Stimulated activated CD4-positive, alpha-beta T cell treated with anti-CD3 and anti-CD28 coated beads, Interleukin-1b, Interleukin-23, amount 100 ng/mL, for 24 hours (primary cell): ENCODE measurements at places on chromosomes 2 and 18.

DNA sequence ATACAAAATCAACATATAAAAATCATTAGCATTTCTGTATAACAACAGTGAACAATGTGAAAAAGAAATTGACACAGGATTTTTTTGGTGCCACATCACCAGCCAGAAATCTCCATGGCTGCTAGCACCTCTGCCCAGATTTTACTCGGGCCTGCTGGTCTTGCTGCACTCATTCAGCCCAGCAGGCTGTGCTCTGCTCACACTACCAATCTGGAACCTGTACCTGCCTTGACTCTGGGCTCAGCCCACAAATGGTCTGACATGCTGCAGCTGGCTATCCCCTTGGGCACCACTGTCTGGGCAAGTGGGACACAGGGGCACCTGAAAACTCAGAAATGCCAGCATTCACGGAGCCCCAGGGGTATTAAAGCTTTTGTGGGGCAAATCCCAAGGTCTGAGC lies 392.5 kb upstream of the NRXN1 start:
- DNase-seq: no peak

DNA sequence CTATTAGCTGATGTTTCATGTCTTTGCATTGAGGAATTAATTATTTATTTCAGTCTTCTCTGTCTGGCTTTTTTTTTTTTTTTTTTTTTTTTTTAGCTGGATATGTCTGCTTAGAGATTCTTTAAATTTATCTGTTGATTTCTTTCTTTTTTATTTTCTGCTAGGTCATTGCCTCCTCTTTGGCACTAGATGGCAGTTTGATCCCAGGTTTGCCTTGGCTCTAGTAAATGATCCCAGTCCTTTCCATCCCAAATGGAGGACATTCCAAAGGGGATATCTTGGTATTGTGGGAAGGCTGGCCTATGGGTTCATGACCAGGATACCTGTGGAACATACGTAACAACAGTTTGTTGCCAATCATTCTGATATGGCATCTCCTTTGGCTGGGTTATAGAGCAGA lies 339.5 kb upstream of the GCFC2 start:
- DNase-seq: no peak

DNA sequence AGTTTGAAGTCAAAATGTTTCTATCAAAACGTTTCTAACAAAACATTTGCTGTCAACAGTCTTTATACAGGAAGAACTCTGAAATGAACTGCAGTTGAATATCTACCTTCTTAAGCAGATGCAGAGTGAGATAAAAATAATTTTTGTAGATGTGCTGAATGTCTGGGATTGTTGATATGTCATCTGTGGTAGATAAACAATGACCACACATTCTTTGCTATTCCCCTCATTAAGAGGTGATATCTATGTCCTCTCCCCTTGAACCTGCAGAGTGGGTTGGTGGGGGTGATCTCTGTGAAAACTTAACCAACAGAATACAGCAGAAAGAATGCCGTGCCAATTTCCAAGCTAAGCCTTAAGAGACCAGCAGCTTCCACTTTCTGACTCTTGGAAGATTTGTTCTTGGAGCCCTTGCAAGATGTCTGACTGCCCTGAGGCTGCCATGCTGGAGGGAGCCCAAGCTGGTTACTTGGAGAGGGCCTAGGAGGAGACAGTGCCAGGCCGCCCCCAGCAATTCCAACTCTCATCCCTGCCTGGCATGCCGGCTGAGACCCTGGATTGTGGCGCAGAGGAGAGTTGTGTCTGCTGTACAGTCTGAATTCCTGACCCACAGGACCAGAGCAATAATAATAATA lies 80.8 kb downstream of the COLEC12 start:
- DNase-seq: no peak

DNA sequence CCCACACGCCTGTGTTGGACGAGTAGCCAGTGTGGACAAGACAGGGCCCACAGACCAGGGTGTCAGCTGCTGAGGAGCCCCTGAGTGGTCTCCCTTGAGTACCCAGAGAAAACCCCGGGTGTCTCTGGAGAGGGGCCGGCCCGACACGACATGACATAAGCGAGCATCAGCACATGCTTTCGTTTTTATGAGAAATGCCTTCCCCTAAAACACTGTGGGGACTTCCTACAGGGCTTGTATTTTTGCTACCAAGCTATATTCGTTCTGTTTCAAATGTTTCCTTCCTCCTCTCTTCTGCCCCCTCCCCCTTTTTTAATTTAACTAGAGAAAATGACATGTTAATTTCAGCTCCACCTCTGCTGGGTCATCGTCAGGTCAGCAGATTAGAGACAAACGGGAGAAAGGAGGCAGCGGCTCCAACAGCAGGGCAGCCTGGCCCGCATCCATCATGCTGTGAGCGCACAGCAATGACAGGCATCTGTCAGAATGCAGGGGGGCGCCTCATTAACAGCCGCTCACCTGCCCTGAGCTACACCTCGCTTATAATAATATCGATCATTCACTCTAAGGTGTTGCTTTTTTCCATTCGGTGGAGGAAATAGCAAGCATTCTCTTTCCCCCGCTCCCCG lies 286.2 kb downstream of the ZNF516 start:
- no peak for DNase-seq

DNA sequence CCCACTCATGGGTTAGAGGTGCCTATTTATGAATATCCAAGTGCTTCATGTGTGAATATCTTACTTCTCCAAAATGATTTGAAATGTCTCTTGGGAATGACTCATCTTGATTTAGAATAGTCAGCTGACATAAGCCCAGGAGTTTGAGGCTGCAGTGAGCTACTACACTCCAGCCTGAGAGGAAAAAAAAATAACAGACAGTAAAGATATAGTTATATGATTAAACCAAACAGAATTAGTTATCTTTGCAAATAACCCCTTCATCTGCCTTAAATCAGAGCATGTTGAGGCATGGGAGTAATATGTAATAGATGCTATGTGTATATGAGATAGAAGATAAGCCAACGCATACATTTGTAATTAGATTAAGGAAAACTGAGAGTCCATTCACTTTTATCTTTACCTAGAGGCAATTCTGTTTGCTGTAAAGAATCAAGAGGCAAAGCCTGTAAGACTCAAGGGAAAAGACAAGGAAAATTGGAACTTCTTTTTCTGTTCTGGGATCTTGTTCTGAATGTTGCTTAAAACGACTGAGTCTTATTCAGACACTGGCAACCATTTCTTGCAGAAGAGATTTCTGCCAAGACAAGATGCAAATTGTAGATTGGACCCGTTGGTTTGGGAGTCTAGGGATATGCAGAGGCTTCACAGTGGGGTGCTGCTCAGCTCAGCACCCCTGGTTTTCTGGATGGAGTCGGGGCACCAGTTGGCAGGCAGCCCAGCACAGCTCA lies 104.4 kb downstream of the LIPG start:
- no peak for DNase-seq

DNA sequence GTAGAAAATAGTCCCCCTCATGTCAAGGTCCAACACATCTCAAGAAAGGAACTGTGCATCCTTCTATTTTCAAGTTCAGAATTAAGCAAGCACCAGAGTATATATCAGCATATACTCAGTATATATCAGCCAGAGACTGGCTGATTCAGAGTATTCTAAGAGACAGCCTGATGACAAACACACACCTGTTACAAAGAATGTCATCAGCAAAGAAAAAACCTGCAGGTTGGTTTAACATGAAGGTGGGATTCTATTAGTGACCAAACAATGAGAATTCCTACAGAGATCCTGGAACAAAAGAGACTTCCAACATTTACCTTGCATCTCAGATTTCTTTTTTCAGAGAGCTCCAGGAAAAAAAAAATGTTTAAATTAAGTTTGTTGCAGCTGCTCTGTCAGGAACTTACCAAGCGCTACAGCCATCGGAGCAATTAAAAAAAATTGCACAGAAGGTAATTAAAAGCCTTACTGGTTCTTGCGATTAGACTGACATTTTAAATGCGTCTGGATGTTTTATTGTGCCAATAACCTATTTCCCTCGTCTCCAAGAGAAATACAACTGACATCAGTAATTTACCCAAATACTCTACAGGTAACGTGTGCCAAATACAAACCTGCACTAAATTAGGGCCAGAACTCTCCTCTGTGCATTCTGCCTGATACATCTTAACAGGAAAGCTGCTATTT lies 218.1 kb downstream of the HNMT start:
- no peak for DNase-seq

DNA sequence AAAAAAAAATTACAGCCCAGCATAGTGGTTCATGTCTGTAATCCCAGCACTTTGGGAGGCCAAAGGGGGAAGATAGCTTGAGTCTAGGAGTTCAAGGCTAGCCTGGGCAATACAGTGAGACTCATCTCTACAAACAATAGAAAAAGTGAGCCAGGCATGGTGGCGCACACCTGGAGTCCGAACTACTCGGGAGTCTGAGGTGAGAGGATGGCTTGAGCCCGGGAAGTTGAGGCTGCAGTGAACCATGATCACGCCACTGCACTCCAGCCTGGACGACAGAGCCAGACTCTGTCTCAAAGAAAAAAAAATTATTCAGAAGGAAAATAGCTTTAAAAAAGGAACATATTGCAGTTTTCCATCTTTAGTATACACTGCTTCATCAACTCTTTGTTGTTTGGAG lies 47.8 kb downstream of the CYP27C1 start:
- DNase-seq: no peak

DNA sequence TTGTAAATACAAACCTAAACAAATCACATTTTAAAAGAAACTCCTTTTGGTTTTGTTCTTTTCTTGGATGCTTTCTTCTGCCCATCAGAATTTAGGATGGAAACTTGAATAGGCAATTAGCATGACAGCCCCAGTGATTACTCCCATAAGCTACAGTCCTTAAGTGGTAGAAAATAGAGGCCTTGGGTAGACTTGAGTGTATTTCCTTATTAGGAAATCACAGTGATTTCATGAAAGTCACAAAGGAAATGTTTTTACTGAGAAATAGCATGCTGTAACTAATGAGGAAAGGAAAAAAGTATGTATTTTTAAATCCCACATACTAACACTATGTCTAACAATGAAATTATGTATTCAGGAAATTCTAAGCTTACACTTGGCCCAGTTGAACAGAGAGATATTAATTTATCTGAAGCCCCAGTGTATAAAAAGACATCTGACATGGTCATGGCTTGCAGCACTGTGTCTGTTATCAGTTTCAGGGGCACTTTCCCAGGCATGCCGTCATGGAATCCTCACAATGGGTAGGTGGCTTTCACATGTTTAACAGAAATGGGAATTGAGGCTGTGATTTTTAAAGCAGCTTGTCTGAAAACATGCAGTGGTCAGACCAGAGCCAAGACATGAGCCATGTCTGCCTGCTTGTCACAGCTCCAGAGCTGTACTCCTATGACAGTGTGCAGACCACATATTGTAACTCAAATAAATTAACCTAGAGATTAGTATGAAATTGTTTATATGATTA lies 79.7 kb upstream of the TRIB2 start:
- no peak for DNase-seq

DNA sequence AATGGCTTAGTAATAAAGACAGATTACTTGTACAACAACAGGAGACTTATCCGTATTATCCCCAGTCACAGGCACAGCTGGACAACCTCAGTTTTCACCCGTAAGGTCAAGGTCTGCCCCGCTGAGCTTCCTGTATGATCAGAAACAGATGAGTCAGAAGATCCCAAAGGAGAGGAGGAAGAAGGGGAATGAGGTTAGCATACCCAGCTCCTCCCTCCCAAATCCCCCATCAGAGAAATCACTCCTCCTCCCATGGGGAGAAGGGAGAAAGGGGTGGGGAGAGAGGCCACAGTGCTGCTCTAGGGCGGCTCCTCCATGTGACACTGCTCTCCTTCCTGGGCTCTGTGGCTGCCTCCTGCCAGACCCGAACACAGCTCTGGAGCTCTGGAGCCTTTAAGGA lies 53.8 kb upstream of the SPTBN1 start:
- DNase-seq: no peak
